ENCODE measurements at places on chromosomes 6 and 20.
A peak's percentile ranks its signal among the peaks of the same experiment; 100 is the strongest.

GRCh38 chr6:30963641-30964040, 19.9 kb upstream of the MUC21 start:
- DNase-seq: no peak

DNA sequence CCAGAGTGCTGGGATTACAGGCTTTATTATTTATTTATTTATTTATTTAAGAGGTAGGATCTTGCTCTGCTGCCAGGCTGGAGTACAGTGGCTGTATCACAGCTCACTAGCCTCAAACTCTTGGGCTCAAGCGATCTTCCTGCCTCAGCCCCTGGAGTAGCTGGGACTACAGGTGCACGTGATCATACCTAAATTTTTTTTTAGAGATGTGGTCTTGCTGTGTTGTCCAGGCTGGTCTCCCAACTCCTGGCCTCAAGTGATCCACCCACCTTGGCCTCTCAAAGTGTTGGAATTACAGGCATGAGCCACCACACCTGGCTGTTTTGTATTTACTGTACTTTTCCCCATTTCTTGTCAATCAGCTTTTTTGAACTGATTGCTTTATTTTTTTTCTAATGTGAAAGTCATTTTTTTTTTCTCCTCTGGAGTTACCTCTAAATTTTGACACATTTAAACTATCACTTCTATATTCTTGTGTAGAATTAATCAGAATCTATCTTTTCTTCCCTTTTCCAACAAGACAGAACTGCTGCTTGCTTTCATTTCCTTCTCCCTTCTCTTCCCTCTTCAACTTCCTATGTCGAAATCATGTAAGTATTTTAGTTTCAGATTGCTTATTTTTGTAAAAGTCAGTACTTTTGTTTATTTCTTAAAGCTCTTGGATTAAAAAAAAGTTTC, 12.0 kb downstream of the PANK2 start:
- DNase-seq: peak; percentile 12

- no peak for DNase-seq
These were observed 6.0 kb downstream of the L3MBTL1 start for GRCh38 chr20:43513372-43513930.

DNA sequence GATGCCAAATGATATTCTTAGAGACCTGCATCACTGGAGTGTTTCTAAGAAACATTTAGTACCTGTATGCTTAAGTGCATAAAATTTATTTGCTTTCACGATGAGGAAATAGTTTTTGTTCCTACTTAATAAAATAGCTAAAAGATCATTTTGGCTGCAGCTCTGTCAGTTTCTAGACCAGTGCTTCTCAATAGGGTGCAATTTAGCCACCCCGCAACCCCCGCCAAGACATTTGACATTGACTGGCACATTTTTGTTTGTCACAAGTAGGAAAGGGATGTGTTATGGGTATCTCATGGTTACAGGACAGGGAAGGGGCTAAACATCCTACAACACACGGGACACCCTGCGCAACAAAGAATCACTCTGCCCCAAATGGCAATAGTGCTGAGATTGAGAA, 335.7 kb upstream of the HSF2 start:
- DNase-seq: no peak

GRCh38 chr6:146481527-146481926, 62.1 kb upstream of the RAB32 start:
- no peak for DNase-seq

DNA sequence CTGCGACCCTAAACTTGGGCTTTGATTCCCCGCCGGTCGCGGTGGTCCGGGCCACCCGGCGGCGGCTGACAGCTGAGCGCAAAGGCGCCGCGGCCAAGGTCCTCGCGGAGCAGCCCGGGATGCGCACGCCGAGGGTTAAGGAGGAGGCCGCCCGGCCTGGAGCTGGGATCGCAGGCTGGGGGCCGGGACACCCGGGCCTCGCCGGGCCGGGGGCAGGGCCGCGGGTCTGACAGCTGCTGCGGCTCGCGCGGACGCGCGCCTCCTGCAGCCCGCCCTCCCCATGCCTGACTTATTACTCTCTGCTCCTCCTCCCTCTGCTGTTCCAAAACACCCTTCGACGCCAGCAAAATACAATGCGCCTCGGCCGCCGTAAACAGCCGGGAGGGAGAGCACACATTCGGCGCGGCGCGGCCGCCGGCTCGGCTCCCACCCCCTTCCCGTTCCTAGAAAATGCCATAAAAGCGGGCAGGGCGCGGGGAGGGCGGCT, 746 bp downstream of the BACH2 start:
- DNase-seq: peak; percentile 77

GRCh38 chr6:85620308-85620707, 22.4 kb downstream of the SYNCRIP start:
- no peak for DNase-seq

DNA sequence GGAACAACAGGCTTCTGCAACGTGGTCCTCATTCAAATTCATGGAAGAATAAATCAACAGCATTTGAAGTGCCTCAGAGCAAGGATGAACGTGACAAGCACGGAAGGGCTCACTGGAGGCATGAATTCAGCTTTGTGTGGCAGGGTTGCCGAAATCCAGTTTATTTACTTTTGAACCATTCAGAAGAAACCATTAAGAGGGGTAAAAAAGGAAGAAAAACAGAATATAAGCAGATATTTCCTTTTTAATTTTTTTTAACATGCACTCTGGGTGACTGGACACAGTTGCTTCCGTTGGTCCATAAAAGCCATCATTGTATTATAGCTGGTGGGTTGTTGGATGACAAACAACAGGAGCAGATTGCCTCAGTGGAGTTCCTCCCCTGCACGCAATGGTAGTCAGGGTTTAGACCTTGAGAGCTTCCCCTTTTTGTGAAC, 17.3 kb upstream of the SNRPB2 start:
- DNase-seq: no peak

DNA sequence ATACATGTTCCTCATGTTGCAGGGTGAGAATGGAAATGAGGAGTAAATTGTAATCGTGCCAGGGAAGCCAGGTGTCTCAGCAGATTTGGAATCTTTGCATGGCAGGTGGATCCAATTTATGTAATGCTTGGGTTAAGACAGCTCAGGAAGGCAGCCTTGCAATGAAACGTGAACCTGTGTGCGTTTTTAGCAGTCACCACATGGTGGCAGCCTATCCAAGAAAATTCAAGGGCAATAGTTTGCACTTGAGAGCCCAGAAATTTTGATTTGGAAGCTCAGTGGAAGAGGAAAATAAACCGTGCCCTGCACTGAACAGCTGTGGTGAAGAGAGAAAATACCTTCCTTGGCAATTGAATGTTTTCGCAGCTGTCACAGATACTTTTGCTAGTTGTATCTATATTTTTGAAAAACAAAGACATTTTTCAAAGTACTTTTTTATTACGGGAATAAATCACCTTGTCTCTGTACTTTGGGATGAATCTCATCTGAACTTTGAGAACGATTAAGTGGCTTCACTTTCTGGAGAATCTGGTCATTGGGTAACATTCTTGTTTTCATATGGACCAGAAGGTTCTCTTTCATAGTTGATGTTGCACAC, 26.5 kb downstream of the MTHFD1L start:
- DNase-seq: peak; percentile 68

DNA sequence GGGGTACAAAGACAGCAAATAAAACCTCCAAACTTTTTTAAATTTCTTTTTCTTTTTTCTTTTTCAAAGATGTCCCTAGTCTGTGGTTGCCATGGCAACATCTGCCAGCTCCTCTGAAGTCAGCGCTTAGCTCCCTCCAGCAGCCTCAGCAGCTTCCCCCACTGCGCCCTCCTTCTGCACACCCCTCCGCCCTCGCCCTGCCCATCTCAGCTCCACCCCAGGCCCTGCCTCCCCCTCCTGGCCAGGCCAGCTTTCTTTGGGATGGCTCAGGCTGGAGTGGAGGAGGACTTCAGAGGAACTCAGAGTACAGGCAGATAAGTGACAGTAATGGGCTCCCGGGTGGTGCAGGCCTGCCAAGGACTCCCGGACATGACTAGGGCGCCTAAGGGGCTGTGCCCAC, 104.6 kb downstream of the LRFN2 start:
- DNase-seq: no peak

DNA sequence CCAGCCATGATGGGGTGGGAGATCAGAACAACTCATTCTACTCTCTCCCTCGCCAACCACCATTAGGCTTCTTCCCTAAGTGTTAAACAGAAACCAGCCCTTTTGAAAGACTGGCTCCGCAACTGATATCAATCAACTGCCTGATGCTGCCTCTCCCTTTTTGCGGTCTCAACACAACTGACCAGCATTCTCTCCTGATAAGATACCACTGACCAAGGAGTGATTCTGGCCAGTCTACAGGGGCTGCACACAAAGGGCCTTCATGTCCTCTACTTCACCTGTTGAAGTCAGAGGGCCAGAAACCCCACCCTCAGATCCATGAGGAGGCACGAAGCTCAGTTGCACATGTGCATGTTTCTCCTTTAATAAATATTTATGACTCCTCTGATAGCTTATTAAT, 145.1 kb downstream of the CD24 start:
- no peak for DNase-seq

GRCh38 chr20:41037179-41037578, 8.6 kb downstream of the TOP1 start:
- no peak for DNase-seq

GRCh38 chr20:31695849-31696804, 26.5 kb downstream of the BCL2L1 start:
- no peak for DNase-seq

DNA sequence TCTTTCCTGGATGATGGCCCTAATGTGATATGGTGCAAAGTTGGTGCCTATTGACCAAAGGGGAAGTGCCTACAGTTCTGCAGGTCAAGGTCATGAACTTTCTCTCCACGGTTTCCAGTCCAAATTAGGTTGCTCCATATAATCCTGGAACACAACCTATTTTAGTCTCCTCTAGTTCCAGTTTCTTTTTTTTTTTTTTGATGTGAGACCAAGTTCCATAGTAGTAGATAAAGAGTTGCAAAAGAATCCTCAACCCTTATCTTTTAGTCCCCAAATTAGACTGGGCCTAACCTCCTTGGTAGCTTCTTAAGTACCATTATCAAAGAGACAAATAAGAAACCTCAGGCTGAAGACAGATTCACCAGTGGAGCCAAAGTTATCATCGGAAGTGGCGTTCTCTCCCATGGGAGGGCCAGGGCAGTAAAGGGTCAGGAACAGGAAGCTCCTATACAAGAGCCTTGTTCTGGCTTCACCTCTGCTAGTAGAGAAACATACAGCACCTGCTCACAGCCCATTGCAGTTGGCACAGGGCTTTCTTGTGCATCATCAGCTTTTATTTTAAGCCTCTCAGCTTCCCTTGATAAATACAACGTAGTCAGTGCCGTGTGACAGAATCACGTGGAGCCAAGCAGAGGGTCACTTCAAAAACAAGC, 132.2 kb upstream of the RREB1 start:
- DNase-seq: no peak

DNA sequence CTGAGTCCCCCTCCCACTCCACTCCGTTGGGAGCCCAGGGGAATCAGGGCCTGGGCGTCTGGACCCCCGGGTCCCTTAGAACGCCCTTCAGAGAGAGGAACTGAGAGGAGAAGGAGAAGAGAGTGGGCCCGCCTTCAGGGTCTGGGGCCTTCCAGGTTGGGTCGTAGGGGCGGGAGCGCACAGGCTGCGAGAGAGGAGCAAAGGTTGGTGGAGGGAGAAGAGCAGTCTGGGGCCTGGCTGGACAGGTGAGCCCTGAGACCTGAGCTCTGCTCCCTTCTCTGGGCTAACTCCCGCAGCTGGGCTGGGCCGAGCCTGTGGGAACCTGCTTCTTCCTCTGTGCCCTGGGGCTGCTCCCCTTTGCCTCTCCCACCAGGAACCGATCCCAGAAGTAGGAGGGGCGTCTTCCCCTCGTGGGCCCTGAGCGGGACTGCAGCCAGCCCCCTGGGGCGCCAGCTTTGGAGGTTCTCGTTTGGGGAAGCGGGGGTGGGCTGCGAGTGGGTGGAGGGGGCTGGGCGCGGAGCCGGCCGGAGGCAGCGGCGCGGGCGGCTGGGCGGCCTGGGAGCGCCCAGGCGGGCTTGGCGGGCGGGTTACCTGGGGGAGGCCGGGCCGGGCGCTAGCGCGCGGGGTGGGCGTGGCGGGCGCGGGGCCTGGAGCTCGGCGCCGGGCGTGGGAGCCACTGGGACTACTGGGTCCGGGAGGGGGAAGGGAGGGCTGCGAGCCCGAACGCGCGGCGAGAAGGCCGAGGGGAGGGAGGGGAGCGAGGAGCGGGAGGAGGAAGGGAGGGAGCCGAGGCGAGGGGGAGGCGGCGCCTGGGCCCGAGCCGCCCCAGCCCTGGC, at the start of gene DDR1:
Gene DDR1, plus strand, starts transcription at position 835 of the 836 bp plus-strand sequence. CDS start 4,211 bp downstream, outside the sequence.
- DNase-seq: peak; percentile 63

- no peak for DNase-seq
These were observed 158.7 kb downstream of the TFAP2A start for GRCh38 chr6:10256113-10256690.

- DNase-seq: no peak
These were observed 97.4 kb downstream of the PLCB4 start for GRCh38 chr20:9166153-9166780.

DNA sequence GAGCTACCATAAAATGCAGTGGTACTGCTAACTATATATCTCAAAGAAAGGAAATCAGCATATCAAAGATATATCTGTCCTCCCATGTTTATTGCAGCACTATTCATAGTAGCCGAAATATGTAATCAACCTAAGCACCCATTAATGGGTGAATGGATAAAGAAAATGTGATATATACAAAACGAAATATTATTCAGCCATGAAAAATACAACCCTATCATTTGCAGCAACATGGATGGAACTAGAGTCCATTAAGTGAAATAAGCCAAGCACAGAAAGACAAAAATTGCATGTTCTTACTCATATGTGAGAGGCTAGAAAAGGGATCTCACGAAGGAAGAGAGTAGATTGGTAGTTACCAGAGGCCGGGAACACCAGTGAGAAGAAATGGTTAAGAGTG, 126.1 kb downstream of the PDE10A start:
- no peak for DNase-seq

DNA sequence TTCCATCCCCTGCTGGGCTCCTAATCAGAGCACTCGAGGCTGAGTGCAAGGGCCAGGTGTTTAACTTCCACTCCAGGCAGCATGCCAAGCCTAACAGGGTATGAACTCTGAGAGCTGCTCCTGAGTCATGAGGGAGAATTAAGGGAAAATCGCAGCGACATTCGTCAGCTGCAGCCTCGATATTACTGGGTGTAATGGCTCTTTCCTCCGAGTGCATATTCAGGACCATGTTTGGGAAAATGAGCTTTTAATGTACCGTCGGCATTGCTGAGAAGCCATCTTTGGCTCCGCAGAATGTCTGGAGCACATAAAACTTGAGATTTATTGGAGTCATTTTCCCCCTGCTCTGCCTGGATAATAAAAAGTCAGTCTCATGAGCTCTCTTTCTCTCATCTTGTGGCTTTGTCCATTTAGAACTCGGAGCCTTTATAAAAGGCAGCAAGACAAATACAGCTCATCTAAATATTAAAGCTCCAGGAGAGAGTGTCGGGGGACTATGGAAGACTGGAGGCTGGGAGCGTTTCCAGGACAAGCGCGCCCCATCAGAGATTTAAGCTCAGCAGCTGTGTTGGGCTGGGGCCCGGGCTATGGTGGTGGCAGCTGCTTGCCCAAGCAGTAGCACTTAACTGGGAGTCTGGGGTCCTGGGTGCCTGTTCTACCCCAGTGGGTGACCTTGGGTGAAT, 103.7 kb downstream of the TOX2 start:
- DNase-seq: no peak

- DNase-seq: no peak
These were observed 6.1 kb downstream of the PLAGL2 start for GRCh38 chr20:32201296-32201976.

Data from activated T-cell treated with anti-CD3 and anti-CD28 coated beads, Interleukin-2, amount 50 U/mL, for 48 hours (primary cell).